ENCODE measurements at places on chromosomes 2 and 18.
A peak's percentile ranks its signal among the peaks of the same experiment; 100 is the strongest.

- no peak for DNase-seq
These were observed 1.1 kb downstream of the ARHGAP28 start for GRCh38 chr18:6730416-6731221.

GRCh38 chr18:60406721-60407120 is 34.1 kb upstream of the MC4R start:
- DNase-seq = no peak

- no peak for DNase-seq
These were observed 112.8 kb downstream of the CDC42EP3 start for GRCh38 chr2:37558623-37559022.

GRCh38 chr2:24231461-24231881 is 56.6 kb downstream of the FAM228A start:
- no peak for DNase-seq

DNA sequence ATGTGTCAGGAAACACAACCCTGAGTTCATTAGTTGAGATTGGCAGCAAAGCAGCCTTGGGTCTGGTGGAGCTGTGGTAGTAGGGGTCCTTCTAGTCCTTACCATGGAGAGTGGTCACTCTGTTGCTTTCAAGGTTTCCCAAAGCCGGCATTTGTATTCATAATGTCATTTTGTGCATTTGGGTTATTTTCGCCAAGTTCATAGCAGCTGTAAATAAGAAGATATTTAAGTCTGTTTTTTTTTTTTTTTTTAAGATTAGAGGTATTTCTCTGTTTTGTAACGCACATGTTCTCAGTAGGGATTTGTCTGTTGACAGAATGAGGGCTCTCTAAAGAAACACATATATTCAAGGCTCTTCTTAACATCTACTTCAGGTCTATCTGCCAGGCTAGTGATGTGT is 114.1 kb downstream of the PRPF40A start:
- no peak for DNase-seq

- no peak for DNase-seq
These were observed 1.1 kb downstream of the PNKD start for GRCh38 chr2:218271487-218271797.

DNA sequence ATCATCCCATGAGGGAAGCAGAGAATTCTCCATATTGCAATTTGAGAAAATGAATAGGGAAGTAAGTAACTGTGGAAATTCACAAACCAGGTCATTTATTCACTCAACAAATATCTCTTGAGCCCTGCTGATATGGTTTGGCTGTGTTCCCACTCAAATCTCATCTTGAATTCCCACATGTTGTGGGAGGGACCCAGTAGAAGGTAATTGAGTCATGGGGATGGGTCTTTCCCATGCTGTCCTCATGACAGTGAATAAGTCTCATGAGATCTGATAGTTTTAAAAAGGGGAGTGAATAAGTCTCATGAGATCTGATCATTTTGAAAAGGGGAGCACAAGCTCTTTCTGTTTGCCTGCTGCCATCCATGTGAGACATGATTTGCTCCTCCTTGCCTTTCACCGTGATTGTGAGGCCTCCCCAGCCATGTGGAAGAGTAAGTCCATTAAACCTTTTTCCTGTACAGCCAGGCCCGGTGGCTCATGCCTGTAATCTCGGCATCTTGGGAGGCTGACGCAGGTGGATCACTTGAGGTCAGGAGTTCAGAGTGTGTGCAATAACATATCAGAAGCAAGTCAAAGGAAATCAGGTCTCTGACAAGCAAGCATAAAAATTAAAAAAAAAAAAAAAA is 193.2 kb downstream of the NDUFA10 start:
- no peak for DNase-seq

DNA sequence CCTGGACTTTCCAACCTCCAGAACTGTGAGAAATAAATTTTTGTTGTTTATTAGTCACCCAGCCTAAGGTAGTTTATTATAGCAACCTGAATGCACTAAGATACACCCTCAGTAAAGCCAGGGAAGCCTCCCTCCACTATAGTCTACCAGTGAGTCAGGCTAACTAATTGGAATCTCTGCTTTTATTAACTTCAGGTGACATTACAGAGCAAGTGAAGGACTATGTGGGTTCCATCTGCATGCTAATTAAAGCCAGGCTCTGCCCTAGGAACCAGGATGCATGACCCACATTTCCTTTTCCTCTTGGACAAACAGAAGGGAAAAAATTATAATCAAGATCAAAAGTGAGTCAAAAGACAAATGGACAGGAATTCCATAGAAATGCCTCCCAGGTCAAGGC is 56.1 kb downstream of the ZC3H8 start:
- DNase-seq = no peak

GRCh38 chr2:71453404-71454220 is at the start of gene DYSF:
Gene DYSF, plus strand, starts transcription at chr2:71453561.
- DNase-seq = no peak

- no peak for DNase-seq
These were observed 1024.2 kb upstream of the ACVR2A start for GRCh38 chr2:146820672-146821071.

DNA sequence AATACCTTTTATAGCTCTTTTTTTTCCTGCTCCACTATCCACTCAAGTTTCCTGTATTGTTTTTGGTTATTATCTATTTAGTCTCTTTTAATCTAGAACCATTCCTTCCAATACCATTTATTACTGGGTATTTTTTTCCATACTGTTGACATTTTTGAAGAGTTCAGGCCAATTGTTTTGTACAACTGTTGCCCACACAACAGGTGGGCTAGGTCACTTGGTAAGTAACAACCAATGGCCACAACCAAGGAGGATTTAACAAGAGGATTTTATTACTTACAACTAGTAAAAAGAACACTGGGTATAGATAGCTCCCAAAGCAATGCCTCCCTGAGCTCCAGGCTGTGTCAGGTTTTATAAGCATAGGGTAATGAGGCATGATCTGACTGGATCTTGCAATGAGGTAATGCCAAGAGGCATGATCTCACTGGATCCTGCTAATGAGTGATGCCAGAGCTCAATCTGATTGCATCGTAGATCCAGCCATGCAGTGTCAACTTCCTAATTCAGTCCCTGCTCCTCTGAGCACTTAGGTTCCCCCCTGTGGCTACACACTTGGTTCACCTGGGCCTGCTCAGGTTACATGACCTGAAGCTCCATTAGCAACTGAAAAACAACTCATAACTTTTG is 7.1 kb upstream of the CEP68 start:
- no peak for DNase-seq

GRCh38 chr2:194103941-194104659 is 1552.9 kb upstream of the SLC39A10 start:
- no peak for DNase-seq

- peak; percentile 79 for DNase-seq
These were observed 32.6 kb upstream of the E2F6 start for GRCh38 chr2:11498543-11499034.

DNA sequence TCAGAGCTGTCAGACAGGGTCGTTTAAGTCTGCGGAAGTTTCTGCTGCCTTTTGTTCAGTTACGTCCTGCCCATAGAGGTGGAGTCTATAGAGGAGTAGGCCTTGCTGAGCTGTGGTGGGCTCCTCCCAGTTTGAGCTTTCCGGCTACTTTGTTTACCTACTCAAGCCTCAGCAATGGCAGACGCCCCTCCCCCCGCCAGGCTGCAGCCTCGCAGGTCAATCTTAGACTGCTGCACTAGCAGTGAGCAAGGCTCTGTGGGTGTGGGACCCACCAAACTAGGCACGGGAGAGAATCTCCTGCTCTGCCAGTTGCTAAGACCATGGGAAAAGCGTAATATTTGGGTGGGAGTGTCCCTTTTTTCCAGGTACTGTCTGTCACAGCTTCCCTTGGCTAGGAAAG is 86.5 kb downstream of the EFEMP1 start:
- DNase-seq = no peak

DNA sequence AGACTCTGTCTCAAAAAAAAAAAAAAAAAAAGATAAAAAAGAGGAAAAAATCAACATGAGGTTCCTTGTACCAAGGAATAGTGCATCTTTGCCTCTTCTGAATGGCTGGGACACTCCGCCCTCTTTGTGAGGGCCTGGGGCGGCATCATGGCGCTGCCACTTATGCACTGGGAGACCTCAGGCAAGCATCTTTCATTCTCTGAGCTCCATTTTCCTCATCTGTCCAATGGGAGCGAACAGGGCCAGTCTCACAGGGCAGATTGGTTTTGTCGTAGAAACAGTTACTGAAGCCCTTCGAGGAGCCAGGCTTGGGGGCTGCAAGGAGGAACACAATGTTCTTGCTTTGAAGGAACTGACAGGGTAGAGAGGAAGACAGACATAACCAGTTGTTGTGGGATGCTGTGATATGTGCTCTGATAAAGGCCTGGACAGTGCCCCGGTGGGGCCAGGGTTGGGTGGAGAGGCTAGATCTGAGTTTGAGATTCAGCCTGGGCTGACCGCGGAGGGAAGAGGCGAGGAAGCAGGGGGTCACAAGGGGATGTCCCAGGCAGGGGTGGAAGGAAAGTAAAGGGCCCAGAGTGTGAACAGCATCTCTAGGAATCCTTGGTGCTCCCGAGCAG is 14.1 kb downstream of the ZFP36L2 start:
- DNase-seq = no peak

DNA sequence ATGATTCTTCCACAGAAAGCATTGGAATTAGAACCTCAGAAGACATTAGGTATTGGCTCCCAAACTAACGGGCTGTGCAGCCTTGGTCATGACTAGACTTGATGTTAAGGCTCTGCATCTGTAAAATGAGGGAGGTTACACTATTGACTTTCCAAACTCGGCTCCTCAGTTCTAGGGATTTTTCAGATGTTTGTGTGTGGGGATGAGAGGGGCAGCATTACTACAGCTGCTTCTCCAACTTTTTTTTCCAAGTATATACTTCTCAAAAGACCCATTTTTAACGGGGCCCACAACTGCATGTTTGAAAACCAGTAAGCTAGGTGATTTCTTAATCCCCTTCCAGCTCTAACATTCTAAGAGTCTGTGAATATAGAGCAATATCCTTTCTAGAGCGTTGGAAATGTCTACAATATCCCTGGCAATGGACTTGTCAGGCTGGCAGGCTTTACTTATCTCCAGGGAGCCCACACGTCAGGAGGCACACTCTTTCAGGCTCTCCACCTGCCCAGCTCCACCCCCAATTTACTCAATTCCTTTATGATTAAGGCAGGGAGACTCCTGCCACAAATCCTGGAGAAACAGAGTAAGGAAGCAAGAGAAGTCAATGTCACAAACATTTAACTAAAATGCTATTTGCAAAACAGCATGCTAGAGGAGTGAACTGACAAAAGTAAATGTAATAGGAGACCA is 844 bp upstream of the MPV17 start:
- DNase-seq = no peak

Data from hypothalamus (tissue), 51 donors.